Upper lobe of left lung (tissue), 6 donors: ENCODE measurements at places on chromosomes 6 and 20.

GRCh38 chr6:43243664-43244321 is 512 bp downstream of the TTBK1 start:
- no peak for DNase-seq

- no peak for DNase-seq
These were observed 29.5 kb upstream of the ZNF217 start for GRCh38 chr20:53623134-53623453.

- no peak for DNase-seq
These were observed 25.9 kb downstream of the ADGRF1 start for GRCh38 chr6:47016261-47016660.

GRCh38 chr6:131383421-131384411 is 189.3 kb upstream of the ARG1 start:
- no peak for DNase-seq

GRCh38 chr6:46925563-46926253 is 4.0 kb upstream of the ADGRF5 start:
- DNase-seq = no peak

DNA sequence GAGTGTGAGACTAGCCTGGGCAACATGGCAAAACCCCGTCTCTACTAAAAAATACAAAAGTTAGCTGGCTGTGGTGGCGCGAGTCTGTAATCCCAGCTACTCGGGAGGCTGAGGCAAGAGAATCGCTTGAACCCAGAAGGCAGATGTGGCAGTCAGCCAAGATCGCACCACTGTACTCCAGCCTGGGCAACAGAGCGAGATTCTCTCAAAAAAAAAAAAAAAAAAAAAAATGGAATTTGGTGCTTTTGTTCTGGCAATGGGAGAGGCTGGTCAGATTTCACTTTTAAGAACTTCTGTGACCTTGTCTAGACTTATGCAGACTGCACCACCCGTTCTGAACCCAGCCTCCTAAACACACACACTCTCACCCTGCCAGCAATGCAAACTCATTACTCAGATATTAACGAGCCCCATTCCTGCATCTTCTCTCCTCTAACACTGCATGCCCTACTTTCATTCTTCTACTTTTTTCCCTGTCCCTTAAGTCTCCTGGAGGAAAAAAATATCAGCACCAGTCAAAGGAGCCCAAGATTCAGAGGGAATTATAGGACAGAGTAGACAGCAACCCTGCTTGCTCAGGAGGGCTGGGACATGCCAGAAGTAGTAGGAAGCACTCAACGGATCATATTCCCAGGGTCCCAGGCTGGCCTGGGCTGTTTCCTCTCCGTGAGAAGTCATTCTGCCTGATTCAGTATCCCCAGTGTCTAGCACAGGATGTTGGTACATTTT is 4.4 kb downstream of the MOCS1 start:
- no peak for DNase-seq

DNA sequence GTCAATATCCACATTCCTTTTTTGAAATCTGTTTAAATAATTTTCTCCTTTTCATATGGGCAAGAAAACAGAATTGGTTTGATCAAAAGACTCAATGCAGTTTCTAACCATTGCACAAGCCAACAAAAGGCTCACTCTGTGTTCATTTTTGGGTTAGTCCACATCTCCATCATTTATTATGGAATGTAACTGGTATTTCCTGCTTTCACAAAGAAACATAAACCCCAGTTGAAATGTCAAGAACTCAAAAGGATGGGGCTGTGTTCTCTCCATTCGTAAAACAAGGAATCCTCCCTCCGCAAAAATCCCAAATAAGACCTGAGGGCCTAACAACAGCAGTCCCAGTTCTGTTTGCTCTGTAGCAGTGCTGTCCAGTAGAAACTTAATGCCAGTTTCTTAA is 420.9 kb downstream of the GJA1 start:
- DNase-seq = no peak

GRCh38 chr6:6659600-6660327 is 71.2 kb downstream of the LY86 start:
- peak; percentile 72 for DNase-seq

DNA sequence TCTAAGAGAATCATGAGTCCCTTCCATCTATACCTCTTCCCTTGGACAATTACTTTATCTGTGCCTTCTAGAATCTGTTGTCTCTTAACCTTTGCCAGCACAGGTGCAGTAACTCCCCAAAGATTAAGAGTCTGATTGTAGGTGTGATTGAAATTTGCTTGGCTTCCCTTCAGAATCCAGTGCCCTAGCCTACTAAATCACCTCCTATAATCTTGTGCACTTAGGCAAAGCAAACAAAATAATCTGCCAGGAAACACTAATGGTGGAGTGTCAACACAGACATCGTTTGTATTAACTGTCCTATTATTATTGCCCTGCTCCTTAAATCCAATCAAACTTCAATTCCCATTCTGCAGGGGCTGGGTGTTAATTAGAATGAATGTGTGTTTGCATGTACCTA is 28.0 kb downstream of the ID4 start:
- no peak for DNase-seq

GRCh38 chr20:2141600-2142575 is 40.3 kb downstream of the STK35 start:
- DNase-seq = no peak

GRCh38 chr6:26539071-26539615 is 977 bp downstream of the HMGN4 start:
- DNase-seq = no peak

DNA sequence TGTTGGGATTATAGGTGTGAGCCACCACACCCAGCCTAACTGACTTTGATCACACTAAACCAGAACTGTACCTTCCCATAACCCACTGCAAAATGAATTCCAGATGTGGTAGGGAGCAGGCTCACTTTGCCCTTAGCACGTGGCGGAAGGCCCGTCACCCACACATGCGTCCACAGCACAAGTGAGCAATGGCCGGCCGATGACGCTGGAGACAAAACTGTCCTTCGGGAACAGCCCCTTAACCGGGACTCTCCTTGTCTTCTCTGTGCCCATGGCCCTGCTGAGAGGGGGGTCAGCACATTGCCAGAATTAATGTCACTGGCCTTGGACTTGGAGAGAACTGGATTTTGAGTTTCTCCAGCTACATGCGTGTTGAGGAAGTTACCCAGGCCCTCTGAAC is 107.2 kb downstream of the TOX2 start:
- DNase-seq = no peak

GRCh38 chr6:91669154-91669870 is 1082.4 kb upstream of the MAP3K7 start:
- DNase-seq = no peak
